ENCODE measurements at places on chromosomes 7 and 10. TPM values are rescaled to one million over a fixed set of nuclear protein-coding genes. Genes with fewer than 3 reads are reported as not detected.

GRCh38 chr10:100656454-100656853 is 88.9 kb upstream of the PAX2 start:
- no peak for DNase-seq

Gene NCF1
- total RNA-seq, result 1.8 TPM

Gene MRLN
- total RNA-seq, result not detected

Gene LRGUK
- total RNA-seq, result 0.95 TPM

Gene KCND2
- total RNA-seq, result 3.5 TPM

All from posterior vena cava (tissue), 2 donors.